ENCODE measurements at places on chromosomes 7 and 10. TPM values are rescaled to one million over a fixed set of nuclear protein-coding genes. Genes with fewer than 3 reads are reported as not detected.

Gene BTBD16
- total RNA-seq: not detected

Gene CAMK1D
- total RNA-seq: 2.3 TPM

Gene GNG11
- total RNA-seq: 2.8 TPM

Gene KCNIP2
- total RNA-seq: 1.1 TPM

Gene EPO
- total RNA-seq: not detected

Gene NKX2-3
- not detected for total RNA-seq

Gene ZMIZ1
- 4.4 TPM for total RNA-seq

Gene EGFR
- total RNA-seq: 29.3 TPM

Gene PNLIPRP1
- total RNA-seq: not detected

Gene ZCWPW1
- total RNA-seq: 0.94 TPM

Gene MPP7
- total RNA-seq: 0.23 TPM

Gene DENND2A
- total RNA-seq: 0.75 TPM

Gene REEP3
- 33.5 TPM for total RNA-seq

Gene CLEC2L
- not detected for total RNA-seq

Gene NME8
- not detected for total RNA-seq

Gene PNLIPRP3
- total RNA-seq: not detected

Gene MBL2
- total RNA-seq: not detected

Gene TMEM196
- not detected for total RNA-seq

Gene HOXA11
- not detected for total RNA-seq

Gene SMO
- total RNA-seq: 18.5 TPM

Gene GSAP
- total RNA-seq: 1.4 TPM

Gene RAB19
- not detected for total RNA-seq

Gene AGAP4
- total RNA-seq: 2.5 TPM
